IPS-NIHi11 (cell line): ENCODE measurements at places on chromosomes 16 and 17.

GRCh38 chr17:34169496-34169895 lies 85.6 kb upstream of the CCL2 start:
- no peak for DNase-seq

- DNase-seq = no peak
Observed at GRCh38 chr16:23258919-23259237, 43.2 kb upstream of the SCNN1B start.

- DNase-seq = no peak
Observed at GRCh38 chr17:4109449-4109848, 33.4 kb downstream of the ZZEF1 start.

DNA sequence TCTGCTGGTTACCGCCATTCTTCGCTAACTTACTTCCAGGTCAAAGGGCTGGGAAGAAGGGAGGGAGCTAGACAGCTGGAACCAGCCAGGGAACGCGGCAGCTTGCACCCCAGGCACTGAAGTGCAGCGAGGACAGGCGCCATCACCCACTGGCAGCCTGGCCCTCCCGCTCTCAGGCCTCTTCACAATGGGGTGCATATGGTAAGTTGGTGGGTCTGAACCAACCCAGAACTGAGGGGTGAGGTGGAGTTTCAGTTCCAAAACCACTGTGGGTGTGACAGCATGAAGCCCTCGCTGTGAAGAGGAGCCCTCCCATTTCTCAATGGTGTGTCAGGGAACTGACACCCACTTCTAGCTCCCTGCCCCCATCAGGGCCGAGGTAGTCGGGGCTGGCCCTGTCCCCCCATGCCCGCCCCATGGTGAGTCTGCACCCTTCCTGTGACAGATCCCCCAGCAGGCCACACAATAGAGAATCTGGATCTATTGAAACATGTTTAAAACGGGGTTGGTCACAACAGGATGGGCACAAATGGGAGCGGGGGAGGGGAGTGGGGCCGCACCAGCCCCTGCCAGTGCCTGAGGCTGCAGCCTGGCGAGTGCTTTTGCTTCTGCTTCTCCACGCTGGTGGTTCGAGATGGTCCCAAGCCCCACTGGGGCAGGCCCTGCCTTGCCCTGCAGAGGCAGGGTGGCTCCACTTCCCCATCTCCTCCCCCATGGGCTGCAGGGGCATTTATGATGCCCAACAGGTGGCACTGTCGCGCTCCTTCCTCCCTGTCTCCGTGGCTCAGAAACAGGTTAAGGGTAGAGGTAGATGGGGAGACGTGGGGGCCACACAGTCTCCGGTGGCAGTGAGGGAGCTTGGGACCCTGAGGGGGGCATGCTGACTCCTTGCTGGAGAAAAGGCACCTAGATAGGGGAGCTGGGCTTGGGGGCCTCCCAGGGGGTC lies 2.3 kb downstream of the LIMD2 start:
- peak; percentile 69 for DNase-seq

GRCh38 chr16:87149051-87149450 lies 168.1 kb downstream of the C16orf95 start:
- DNase-seq = no peak

DNA sequence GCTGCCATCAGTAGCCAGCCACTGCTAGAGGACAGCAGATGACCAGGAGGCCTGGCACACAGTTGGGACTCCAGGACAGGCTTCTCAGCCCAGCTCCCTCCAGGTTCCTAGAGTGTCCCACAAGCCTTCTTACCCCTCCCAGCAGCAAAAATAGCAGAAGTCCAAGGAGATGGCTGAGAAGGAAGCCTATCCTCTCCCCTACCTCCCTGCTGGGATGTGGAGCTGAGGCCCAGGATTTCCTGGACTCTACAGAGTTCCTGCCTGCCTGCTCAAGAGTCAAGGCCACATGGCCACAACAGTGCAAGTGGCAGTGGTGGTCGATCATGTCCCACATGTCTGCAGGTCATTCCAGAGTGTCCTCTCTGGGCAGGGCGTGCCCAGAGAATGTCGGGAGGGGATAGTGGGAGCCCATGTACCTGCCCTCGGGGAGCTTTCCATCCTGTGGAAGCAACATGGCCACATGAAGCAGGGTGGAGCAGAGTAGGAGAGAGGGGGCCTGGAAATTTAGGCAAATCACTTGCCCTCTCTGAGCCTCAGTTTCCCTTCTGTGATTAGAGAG lies 7.7 kb upstream of the HROB start:
- no peak for DNase-seq

GRCh38 chr17:74833501-74834377 lies 25.9 kb downstream of the GRIN2C start:
- no peak for DNase-seq

- no peak for DNase-seq
Observed at GRCh38 chr16:84091460-84091859, 25.3 kb downstream of the MBTPS1 start.
